Common myeloid progenitor, CD34-positive (primary cell): ENCODE measurements at places on chromosomes 11 and 22.

- no peak for DNase-seq
Measured at GRCh38 chr22:42389143-42389542, 43.1 kb downstream of the NFAM1 start.

- DNase-seq: no peak
Measured at GRCh38 chr22:46531581-46532175, 5.7 kb downstream of the CELSR1 start.

DNA sequence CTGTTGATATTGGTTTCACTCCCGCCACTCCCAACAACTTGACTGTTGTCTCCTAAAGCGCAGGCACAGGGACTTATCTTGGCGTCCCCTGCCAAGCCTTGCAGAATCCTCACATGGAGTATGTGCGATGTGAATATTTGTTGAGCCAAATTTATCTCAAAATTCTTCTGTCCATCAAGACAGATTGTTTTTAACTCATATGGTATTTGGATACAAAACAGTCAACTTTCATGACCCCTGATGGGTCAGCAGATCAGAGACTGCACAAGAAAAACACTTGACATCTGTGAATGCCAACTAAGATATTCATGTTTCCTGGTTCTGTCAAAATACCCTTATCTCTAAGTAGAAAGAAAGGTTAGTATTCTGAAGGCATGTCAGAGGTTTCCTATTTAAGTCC lies 221.7 kb upstream of the BLID start:
- DNase-seq: peak; percentile 33

DNA sequence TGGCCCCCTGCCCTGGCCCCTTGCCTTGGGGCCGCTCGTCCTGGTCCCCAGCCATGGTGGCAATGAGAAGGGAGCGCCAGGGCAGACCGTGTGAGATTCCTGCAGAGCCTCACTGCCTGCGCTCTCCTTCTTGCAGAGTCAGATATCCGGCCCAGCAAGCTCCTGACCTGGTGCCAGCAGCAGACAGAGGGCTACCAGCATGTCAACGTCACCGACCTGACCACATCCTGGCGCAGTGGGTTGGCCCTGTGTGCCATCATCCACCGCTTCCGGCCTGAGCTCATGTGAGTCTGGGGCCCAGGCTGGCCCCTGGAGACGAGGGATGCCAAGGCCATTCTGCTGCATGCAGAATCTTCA lies 114.1 kb downstream of the MICAL2 start:
- peak; percentile 99 for DNase-seq

DNA sequence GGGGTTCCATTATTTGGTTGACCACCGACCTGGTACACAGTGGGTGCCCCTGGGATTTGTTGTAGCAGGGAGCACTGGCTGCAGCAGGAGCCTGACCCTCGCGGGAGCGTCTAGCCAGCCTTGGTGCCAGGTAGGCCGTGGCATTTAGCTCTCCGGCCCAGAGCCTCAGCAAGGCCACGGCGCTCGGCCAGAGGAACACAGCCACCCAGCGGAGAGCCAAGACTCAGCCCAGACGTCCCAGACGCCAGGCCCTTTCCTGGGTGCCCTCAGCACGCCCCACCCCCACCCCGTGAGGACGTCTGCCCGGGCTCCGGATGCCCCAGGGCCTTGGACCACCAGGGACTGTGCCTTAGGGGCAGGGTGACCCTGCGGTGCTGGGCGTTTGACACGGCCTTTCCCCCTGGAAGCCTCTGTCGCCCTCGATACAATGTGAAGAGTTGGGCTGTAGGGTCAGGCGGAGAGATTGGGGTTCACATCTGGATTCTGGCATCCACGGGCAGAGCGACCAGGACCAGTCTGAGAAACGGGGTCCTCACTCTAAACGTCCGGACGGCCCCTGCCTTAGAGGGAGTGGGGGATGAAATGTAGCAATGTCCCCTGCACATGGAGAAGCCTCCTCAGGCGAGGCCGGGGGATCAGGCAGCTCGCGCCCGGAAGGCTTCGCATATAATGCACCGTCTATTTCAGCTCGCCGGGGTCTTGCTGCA lies 99.2 kb upstream of the FGF3 start:
- no peak for DNase-seq

DNA sequence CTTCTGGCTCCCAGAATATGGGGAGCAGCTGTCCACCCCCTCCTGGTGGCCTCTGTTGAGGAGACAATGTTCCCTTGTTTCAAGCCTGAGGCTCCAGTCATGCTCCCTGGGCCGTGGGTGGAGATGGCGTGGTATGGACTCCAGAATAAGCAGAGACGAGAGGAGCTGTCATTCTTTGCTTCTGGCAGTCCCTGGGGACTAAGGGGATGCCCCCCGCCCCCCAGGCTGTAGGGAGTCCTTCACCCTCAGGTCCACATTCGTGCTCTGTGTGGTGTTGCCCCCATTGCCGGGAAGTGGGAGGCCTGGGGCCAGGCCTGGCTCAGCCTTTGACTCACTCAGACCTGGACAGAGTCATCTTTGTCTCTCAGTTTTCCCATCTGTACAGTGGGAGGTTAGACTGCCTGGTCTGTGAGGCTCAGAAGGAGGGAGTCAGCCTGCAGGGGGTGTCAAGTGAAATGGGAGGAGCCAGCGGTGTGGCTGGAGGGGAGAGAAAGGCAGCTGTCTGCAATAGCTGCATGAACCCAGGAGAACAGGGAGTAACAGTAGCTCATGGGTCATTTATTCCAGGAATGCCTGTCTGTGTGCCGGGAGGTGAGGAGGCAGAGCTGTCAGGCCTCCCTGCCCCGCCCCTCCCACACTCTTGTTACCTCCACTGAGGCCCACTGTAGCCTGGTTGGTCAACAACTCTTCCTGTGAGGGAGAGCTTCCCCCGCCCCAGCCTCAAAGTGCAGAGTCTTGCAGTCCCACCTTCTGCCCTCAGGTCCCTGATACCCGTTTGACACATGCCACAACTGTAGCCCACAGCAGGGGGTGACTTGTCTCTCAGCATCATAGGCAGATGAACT lies 6.3 kb downstream of the ARHGEF17 start:
- DNase-seq: no peak

DNA sequence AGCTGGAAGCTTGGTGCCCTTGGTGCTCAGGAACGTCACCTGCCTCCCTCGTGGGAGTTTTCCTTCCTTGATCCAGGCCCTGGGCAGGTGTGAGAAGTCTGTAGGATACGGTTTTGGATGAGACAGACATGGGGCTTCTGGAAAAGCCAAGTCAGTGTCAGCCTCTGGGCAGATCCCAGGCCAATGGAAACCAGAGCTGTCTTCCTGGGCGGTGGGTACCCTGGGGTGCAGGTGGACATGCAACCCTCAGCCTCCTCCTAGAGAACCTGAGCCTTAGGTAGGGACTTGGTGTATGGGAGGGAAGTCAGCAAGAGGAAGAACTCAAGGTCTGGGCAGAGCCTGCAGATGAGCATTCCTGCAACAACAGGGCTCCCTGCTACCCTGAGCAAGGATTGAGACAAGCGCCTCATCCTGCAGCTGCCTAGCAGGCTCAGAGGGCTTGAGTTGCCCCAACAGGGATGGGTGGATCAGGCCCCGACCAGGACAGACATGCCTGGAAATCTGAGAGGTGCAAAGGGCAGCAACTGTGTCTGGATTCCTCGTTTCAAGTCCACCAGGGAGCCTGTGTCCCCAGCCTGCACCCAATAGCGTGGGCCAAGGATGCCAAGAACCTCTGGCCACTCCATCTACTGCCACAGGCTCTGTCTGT lies 37.6 kb upstream of the SYT13 start:
- no peak for DNase-seq

DNA sequence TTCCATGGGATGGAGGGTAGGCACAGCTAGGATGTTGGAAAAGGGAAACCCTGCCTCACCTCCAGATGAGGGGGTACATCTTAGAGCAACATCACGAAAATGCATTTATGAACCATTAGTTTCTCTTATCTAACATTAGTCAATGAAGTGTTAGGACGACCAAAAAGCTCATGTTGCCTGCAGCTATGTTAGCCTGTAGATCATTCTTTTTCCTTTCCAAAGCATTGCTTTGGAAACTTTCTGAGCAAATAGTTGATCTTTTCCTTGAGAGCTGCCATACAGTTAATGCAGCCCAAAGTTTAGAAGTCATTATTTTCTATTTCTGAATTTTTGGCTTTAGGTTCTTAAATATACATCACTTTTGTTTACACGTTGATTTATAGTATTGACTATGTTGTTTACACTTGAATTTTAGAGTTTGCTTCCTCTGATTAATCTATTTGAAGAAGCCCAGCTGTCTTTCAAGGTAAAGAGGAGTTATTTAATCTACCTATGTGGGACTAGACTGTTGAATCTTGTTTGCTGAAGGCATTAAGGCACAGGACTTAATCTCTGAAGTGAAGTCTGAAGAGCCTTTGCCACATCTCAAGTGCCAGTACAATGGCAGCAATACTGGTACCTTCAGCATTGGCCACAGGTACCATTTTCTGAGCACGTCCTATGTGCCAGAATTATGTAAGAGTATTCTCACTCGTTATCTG lies 11.0 kb downstream of the POU2AF3 start:
- DNase-seq: no peak

GRCh38 chr22:35307892-35308291 lies 8.2 kb downstream of the TOM1 start:
- peak; percentile 12 for DNase-seq

DNA sequence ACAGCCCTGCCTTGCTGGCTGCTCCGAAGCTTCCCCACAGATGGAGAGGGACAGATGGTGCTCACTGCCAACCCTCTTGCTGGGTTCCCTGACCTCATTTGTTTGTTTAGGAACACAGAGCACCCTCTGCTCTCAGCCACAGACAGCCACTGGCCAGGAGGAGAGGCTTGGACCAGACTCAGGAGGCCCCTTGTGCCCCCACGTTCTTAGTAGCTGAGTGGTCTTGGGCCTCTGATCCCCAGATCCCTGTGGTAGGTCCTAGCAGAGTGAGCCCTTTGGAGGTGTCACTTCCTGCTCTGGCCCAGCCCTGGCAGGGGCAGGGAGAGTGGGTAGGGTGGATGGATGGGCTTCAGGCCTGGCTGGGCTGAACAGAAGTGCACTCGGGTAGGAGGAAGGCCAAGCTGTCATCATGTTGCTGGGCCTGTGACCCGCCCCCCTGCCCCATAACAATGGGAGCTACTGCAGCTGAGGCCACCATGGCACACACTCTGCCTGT lies 84.0 kb downstream of the DHCR7 start:
- DNase-seq: no peak

GRCh38 chr11:111417011-111417765 lies 38.1 kb upstream of the POU2AF1 start:
- DNase-seq: peak; percentile 42

GRCh38 chr11:62054484-62055121 lies 69.2 kb upstream of the INCENP start:
- peak; percentile 59 for DNase-seq

DNA sequence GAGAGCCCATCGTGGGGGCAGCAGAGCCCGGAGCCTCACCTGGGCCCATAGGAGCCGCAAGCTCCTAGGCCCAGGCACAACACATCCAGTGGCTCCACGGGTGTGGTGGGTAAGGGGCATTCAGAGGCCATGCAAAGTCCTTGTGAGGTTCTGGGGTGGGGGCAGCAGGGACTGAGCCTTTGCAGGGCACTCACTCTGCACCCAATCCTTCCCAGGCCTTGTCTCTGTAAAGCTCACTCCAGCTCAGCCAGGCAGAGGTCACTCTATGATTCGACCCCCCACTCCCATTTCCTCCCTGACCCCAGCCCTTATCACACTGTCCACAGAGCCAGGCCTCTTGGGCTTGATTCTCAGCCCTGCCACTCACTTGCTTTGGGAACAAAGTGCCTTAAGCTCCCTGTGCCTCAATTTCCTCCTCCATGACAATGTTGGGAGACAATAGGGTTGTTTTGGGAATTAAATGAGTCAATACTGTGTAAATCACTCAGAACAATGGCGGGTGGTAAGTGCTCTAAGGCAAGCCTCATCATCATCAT lies 46.6 kb downstream of the LRRC32 start:
- DNase-seq: no peak

GRCh38 chr11:65584723-65585171 lies 8.9 kb downstream of the EHBP1L1 start:
- no peak for DNase-seq

GRCh38 chr22:24040946-24041345 lies 29.8 kb downstream of the CABIN1 start:
- no peak for DNase-seq

DNA sequence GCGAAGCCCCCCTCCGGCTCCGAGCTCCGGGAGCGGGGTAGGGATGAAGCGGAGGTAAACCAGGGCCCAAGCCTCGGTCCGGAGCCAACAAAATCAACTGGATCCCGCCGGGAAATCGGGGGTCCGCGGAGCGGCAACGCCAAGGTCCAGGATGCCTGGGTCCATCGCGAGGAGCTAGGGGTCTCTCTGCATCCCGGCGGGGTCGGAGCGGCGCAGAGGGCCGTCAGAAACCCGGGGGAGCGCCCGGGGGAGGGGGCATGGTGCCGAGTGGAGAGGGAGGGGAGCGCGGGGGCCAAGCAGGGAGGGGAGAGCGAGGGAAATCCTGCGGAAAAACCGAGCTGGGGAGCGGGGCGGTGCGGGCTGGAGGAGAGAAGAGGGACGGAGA lies 51.8 kb downstream of the SLC22A12 start:
- no peak for DNase-seq

GRCh38 chr22:31259798-31260473 lies 32.4 kb downstream of the PIK3IP1 start:
- DNase-seq: no peak

DNA sequence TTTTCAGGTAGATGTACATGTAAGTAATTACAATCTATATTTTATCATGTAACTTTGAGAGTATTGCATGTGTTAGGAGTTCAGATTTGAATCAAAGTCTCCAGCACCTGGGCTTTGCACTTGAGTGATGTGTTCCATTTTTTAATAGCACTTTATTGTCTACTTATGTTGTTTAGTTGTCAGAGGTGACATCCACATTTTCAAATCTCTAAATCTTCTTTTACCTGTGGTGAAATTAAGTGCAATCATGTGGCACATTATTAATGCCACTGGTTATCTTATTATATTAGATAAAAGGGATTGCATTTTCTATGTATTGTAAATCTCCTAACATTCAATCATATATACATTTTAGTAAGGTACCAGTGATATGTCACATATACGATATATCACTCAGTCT lies 333.4 kb downstream of the AASDHPPT start:
- DNase-seq: no peak

GRCh38 chr11:10674440-10674855 lies 19.1 kb downstream of the IRAG1 start:
- no peak for DNase-seq

DNA sequence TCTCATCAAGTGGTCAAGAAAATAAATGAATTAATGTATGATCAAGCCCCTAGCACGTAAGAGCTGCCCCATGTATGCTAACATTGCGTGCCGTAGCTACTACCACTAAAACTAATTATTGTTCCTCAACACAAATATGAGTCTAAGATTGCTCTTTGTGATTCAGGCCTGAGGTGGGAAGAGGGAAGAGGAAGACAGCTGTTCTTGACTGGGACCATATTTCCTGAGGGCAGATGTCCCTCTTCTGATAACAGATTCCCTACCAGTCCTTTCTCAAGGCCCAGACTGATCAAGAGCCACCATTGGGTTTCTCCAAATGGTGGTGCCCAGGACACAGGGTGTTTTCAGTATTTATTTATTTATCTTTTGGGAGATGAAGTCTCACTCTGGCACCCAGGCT lies 87.2 kb upstream of the CADM1 start:
- DNase-seq: no peak

GRCh38 chr11:27672836-27673464 lies 27.3 kb downstream of the BDNF start:
- DNase-seq: no peak
